Renal cortex interstitium (tissue), 15 donors: ENCODE measurements at places on chromosomes 7 and 10.

GRCh38 chr10:98128802-98129201 is 5.7 kb upstream of the R3HCC1L start:
- DNase-seq = no peak

GRCh38 chr7:108196004-108196403 is 65.8 kb upstream of the LAMB4 start:
- no peak for DNase-seq

DNA sequence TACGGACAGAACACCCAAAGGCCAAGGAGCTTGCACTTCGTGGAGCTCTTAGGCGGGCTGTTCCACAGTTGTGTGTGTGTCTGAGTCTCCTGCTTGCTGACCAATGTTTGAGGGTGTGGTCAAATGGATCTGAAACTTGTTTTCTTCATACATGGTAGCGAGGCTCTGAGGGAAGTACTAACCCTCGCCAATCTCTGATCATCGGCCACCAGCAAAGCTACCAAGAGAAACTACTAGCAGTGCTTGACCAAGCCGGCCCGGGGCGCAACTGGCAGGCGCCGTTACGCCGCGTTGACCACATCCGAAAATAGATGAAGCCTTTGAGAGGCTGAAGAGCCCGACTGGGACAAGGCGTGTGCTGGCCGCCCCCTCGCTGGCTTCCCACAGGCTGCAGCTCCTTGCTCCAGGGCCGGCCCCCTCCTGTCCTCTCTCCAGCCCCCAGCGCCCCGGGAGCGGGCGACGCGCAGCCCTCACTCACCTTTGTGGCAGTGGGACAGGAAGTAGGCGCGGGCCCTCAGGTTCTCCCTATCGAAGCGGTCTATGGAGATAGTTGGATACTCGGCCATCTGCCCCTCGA is 384 bp downstream of the DCLRE1C start:
- DNase-seq = no peak

GRCh38 chr10:49747303-49747646 is 14.8 kb downstream of the OGDHL start:
- no peak for DNase-seq

- no peak for DNase-seq
Observed at GRCh38 chr7:29657856-29658255, 94.2 kb downstream of the PRR15 start.

DNA sequence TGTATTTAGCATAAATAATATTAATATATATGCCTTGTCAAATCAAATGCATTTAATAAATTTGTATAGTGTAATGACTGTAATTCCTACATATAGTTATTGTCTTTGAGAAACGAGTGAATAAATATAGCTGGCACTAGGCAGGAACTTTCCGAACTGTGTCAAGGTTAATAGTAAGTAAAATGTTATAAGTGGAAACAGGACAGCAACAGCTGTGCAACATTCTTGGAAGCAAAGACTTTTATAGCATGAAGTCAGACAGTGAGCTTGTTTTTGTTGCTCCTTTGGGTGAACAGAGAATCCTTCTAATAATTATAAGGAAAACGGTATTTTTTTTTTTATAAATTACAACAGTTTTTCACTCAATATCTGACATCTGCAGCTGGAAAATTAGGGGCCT is 14.0 kb upstream of the EXOC6 start:
- no peak for DNase-seq

- no peak for DNase-seq
Observed at GRCh38 chr7:95845007-95845406, 72.7 kb downstream of the DYNC1I1 start.

DNA sequence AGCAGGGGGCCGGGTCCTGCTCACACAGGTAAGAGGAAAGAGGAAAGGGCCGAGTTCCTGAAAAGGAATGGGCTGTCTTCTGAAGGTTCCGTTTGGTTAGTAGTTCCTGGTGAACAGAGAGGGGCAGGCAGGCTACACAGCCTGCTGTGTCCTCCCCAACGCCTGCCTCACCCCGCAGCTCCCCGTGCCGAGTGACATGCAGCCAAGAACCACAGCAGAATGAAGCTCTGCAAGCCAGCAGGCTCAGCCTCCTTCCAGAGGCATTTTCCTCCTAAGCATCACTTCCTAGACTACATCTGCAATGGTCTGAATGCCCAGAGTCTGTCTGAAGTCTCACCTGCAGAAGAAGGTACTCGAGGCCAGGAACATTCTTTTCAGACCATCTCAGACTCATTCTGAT is 202.4 kb upstream of the TCERG1L start:
- DNase-seq = no peak

DNA sequence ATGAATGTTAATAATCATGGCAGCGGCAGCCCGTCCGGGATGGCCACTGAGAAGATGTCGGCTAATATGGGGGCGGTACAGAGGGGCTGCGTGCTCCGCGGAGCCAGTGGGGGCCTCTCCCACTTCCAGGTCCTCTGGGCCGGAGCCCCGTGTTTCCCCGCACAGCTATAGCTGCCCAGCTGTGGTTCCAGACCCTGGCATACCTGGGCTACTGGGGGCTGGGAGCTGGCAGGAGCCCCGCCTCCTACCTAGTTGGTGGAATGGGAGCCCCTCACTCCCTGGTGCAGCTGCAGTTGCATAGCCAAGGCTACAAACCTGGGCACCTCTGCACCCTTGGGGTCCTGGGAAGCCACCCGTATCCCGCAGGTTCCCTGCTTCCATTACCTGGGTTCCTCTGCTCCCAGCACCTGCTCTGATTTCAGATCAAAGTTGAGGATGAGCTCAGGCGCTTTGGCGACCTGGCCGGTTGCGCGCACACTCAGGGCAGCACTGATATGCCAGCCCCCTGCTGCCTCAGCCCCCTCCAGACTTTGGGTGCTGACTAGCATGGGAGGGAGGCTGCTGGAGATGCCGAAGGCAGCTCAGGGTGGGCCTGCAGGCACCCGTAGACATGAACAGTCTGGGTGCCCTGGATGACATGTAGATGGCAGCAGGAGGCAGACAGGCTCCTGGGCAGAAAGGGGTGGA is 236.5 kb upstream of the SEMA3D start:
- DNase-seq = no peak

DNA sequence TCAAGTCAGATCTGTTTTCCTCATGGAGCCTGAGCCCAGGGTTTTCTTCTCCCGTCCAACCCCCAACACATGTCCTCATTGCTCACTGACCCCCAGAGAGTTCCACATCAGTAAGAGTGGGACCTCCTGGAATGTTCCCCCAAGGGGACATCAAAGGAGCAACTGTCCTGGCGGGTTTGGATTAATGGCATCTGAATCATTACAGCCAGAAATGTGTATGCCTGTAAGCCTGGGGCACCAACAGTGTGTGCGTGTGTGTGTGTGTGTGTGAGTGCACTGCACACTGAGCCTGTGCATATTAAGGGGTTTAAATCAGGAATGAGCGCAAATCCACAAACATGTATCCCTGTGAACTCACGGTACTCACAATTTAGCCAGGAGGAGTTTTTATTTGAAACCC is 222.3 kb downstream of the PLXNA4 start:
- DNase-seq = no peak

DNA sequence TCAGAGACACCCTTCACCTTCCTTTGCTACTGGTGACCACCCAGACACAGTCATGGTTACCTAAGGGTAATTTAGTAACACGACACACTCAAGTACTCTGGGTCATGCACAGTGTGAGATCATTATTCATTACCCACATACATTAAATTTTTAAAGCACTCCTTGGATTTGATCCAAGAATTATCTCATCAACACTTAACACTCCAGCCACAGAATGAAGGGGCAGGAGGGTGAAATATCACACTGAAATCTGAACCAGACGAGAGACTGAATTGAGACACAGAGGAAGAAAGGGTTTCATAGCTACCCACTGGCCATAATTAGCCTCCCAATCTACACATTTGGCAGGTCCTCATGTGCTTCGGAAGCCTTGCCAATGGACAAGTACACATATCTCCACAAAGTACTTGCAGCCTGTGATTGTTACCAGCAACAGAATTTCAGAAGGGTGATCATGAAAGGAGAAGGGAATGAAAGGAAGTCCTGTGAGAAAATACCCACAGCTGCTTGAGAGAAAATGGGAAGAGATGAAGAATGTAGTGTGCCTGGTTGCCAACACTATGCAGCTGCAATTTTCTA is 189.3 kb downstream of the POLR1F start:
- no peak for DNase-seq

DNA sequence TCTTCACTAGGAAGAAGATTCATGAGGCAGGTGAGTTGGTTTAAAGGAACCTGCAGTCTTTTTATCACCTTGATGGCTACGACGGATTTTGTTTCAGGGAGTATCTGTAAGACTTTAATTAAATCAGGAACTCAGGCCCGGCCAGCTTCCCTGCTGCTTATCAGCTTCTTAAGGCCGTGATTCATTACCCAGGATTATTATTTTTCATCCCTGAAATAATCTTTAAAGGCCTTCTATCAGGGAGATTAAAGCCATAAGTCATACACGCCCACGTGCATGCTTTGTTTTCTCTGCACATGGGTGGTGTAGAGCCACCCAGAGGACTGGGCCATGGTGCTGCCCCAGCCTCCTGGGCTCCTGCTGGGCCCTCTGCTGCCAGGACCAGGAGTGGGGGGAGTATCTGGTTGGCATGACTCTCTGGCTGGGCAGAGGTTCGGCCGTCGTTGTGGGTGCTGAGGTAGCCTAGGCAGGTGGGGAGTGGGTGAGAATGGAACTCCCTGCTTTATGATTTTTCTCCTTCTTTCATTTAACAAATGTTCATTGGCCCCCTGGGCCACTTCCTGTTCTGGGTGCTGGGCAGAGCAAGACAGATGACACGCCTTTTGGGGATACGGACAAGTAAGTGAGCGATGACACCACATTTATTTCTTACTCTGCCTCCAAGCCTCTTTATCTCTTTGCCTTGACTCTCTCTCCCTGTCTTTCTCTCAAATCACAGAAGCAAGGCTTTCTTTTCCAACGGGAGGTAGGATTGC is 39.0 kb upstream of the PCBD1 start:
- no peak for DNase-seq

DNA sequence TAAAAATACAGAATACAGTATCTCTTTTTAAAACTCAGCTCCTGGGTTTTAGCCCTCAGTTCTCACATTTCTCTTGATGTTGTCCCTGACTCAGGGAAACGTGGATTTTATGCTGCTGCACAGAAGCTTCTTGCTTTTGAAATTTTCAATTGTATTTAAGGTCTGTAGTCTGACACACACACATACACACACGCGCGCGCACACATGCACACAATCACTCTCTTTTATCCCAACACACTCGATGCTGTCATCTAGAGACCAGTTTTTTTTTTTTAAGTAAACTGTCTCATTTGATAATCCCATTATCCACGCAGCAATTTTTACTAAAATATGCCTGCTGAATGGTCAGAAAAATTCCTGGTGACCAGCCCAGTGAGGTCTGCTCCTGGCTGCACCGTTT is 108.6 kb downstream of the KMT2E start:
- DNase-seq = no peak

GRCh38 chr10:124300224-124300623 is 118.5 kb downstream of the OAT start:
- DNase-seq = no peak

GRCh38 chr10:19117438-19117837 is 68.8 kb downstream of the MALRD1 start:
- no peak for DNase-seq

DNA sequence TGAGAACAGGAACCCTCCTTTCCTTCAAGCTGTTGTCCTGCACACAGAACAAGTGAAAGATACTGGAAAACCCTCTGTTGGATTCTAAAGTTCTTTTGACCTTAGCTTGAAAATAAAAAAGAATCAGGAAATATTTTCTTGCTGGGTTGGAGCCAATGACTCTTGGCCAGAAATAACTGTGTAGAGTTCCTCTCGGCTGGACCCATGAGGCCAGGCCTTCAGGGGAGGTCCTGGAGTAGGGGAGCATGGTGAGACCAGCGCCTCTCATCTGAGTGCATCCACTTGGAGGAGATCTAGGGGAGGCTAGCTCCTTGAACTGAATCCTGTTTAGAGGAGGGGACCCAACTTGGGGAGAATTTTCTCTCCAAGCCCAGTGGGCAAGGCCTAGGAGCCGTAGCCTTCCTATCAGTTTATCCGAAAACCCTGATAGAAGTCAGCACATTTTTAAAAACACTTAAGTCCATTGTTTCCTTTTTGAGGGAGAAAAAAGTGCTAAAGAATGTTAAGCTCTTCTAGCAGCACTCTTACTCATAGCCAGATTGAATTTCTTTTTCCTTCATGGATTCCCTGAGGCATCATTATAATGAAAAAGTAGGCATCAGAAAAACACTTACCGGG is 635.7 kb upstream of the ANKRD30A start:
- no peak for DNase-seq

GRCh38 chr7:27996141-27996540 is 184.5 kb downstream of the JAZF1 start:
- DNase-seq = no peak

DNA sequence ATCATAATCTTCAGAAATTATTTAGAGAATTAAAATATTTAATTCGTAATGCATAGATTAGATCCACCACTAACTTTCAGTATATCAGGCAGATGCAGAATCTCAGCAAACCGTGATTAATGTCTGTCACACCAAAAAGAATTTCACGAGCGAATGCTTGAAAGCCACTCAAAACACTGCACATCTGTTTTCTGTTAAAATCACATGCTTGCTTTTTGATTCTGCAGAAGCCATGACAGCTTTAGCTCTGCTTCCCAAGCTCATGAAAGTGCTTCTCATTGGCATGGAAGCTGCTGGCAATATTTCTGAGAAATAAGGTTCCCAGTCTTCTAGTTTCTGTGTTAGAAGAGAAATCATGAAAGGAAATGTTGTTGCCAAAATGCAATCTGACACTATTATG is 837.8 kb upstream of the LRRN3 start:
- no peak for DNase-seq
